Cardiac septum (tissue), 1 donor: ENCODE measurements at places on chromosomes 5 and 9. TPM values are rescaled to one million over a fixed set of nuclear protein-coding genes. Genes with fewer than 3 reads are reported as not detected.

DNA sequence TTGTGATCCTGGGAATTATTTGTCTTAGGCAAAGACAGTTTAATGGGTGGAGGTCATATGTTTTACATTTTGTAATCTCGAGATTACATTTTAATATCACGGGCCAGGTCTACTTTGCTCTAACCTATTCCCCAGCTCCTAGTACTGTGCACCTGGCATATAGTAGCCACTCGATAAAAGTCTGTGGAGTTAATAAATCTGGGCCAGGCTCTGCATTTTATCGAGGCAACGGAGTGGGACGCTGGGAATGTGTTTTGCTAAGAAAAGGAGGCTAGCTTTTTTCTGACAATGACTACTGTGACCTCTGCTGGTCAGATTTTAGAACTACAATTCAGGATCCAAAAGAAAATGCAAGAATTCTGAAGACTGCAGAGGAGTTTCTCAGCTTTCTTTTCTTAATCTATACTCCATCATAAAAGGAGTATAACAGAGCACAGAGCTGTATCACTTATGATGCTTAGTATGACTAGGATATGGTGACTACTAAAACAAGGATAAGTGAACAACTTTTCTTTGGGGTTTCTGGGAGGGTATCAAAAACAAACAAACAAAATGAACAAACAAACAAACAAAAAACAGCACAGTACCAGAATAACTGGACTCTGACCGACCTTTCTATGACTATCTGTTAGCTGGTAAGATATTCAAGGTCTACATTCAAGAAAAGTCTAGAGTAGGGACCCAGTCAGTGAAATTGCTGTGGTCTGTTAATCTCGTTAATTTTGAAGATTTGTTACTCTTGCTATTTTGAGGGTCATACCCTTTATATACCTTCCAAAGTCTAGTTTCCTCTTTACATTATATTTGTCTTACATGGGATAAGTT is 46.1 kb upstream of the CER1 start:
- no peak for DNase-seq

DNA sequence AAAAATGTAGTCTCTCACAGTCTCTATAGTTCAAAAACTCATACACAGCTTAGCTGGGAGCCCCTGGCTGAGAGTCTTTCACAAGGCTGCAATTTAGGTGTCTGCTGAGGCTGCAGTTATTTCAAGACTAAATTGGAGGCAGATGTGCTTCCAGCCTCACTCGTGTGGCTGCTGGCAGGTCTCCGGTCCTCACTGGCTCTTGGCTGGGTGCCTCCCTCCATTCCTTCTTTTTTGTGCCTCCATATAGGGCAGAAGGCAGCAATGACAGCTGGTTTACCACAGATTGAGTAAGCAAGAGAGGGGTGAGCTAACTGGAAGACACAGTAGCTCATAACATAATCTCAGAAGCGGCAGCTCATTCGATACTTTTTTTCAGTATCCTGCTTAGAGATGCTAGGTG is 2167.7 kb upstream of the WWC1 start:
- DNase-seq = no peak

DNA sequence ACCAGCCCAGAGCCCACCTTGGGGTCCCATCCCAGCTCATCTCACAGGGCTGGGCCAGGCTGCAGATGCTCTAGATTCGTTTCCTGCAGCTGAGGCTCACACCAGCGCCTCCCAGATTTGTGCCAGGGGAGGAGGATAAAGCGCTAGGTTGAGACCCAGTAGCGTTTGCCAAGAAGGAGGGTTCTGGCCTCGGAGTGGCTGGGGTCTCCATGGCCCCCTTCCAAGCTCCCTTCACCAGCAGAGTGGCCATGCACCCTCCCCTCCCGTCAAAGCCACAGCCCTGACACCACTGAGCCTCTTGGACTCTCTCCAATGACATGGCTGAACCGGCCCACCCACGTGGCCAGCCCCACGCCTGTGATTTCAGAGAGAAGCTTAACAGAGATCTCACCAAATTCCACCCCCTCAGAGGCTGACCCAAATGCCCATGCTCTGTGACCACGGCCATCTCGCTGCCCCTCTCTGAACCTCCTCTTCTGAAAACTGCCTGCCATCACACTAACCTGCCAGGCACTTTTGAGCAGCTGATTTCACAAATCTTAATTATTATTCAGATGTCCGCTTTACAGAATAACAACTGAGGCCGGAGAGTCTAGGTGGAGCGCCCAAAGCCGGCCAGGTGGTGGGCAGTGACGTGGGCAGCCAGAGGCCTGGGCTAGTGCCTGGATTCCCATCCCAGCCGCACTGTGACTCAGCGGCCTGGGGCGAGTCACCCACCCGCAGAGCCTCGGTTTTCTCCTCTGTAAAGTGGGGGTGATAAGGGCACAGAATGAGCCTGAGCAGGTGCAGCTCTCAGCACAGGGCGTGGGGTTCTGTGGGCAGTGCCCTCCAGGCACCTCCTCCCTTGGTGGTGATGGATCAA is 155.7 kb downstream of the C9orf50 start:
- no peak for DNase-seq

DNA sequence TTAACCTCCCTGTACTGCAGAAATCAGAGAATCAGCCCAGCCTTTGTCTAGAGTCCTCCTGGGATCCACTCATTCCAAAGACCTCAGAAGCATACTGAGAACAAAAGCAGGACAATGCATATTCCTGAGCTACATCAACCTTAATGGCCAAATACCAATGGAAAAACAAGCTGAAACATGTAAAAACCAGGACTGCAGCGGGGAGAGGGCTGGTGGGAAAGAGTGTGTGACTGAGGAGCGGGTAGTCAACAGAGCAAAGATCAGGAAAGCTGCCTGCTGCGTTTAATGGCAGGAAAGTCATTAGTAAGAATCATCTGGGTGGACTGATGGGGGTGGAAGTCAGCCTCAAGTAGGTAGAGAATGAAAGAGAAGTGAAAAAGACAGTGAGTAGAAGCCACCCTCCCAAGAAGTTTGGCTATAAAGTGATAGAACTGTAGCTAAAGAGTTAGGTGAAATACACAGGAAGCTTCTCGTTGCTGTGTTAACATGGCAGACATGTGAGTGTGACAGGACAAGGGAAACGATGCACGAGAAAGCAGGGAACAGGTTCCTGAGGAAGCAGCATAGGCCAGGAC is 88.1 kb downstream of the OTULIN start:
- no peak for DNase-seq

Gene GPRIN1
- 0.48 TPM for total RNA-seq

Gene SLC36A3
- not detected for total RNA-seq

Gene ACTBL2
- total RNA-seq = not detected
